AG04449 (cell line): ENCODE measurements at places on chromosomes 2 and 18.

DNA sequence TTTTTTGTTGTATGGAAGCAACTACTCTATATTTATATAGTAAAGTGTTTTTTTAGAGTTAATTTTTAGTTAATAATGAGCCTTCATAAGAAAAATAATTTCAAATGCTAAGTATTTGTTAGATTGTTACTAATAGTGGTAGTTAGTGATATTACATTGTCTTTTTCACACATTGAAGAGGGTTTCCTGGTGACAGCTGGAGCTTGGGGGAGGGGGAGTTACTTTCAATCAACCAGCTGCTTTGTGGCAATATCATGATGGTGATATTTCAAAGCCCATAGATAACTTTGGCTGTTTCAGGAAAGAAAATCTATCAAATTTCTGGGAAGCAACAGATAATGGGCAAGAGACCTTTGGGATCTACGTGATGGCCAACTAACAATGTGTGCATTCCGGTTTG, 4.1 kb downstream of the RHBDD1 start:
- no peak for DNase-seq

DNA sequence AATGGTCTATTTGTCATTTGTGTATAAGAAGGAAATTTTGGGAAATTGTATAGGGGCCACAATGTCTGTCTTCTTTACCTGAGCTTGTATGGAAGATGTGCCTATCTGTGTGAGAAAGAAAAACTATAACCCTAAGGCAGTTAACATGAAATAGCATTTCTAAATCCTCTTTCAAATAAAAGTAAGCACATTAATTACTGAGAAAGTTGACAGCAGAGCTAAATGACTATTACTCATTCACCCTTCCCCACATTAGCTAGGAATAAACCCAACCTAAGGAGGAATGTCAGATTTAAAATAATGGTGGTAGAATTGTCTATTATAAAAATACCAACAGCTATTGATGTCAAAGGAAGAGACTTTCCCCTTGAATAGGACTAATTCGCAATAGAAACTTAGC, 56.2 kb downstream of the SLC38A11 start:
- no peak for DNase-seq

DNA sequence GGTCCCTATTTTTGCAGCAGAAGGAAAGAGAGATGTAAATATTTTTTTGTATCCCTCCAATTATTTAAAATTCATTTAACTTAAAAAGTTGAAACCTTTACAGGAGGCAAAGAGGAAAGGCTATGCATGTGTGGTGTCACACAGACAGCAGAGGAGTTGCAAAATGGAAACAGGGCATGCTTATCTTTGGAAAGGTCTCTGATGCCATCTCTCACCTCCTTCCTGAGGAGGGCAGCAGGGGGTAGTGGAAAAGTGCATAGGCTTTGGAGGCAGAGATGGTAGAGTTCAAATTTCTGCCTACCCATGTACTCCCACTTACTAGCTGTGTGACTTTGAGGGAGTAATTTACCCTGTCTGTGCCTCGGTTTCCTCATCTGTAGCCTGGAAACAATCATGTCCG, 99.6 kb upstream of the MCFD2 start:
- no peak for DNase-seq

GRCh38 chr2:109352056-109352897, 223.3 kb downstream of the SH3RF3 start:
- no peak for DNase-seq

DNA sequence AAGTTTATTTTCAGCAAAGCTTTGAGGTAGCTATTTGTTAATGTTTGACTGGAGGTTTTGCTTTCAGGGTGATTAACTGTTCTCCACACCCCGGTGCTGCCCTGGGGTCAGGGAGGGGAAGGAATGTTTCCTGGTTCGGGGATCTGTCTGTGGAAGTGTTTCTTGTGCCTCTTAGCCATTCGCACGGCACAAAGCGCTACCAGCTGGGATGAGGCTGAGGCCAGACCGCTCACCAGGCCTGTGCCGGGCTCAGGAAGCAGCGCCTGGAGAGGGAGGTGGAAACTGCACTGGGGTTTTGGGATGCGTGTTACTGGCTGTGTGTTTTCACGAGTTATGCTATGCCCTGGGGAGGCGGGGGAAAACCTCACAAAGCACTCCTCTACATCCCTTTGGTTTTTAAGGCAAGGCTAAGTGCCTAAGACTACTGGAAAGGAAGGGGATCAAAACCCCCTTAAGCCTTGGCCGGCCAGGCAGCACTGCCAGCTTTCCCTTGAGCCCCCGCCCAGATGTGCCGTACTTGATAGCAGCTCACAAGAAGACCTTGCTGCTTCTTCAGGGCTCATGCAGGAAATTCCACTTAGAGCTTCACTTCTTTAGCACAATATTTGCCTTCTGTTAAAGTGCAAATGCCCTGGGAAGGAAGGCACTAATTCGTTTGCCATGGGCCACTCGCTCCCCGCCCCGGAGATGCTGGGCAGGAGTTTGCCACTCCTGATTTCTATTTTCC, 65.7 kb upstream of the CNGA3 start:
- DNase-seq, result no peak

DNA sequence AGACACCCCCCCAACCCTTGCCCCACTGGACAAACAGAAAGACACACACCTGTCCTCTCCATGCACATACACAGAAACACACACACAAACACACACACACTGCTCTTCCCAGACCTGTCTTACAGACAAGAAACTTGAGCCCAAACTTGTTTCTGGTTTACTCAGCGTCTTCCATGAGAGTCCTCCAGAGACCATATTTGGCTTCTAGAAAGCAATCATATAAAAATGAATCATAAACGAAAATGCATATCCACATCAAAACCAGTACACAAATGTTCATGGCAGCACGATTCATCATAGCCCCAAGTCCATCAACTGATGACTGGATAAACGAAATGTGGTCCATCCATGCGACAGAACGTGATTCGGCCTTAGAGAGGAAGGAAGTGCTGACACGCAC, 84.2 kb upstream of the ASAP2 start:
- DNase-seq, result no peak

DNA sequence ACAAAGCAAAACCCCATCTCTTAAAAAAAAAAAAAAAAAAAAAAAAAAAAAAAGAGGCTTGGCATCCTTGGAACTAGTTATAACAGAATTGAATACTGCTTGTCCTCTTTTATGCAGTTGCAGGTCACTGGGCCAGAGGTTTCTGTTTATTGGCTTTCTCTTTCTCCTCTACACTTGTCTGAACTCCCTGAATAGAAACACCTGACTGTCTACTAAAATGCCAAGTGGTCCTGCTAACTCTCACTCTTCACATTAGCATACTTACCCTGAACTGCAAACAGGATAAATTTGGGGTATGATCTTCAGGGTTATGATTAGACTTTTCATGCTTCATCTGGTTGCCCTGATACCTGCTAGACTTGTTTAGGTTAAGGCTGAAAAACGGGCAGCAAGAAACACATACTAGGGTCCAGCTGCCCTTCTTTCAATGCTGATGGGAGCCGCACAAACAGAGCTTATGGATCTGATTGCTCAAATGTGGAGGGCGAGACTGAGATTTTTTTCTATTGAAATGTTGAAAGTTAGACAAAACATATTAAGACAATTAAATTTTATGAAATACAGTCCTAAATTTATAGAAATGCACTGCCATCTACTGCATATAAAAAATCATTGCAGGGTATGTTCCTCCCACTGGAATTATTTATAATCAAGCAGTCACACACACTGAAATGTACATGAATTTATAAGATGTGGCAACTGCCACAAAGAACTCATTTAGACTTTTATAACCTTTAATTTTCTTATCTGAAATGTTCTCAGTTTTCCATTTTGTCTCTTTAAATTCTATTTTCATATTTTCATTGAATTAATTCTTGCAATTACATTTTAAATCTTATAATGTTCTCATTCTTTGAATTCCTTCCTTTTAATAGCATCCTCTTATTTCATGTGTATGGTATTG, 40.8 kb downstream of the GTF3C3 start:
- no peak for DNase-seq

GRCh38 chr2:24509425-24509824, 18.4 kb downstream of the NCOA1 start:
- DNase-seq, result no peak
